HT1080 (cell line): ENCODE measurements at places on chromosomes 5 and 9. TPM values are rescaled to one million over a fixed set of nuclear protein-coding genes. Genes with fewer than 3 reads are reported as not detected.

The PDE6A gene
- total RNA-seq, result not detected in 2 replicates

The TRIP13 gene
- total RNA-seq, result 190 and 220 TPM in 2 replicates

The CNTNAP3B gene
- total RNA-seq, result 4.1 and 4.9 TPM in 2 replicates

The ZNF366 gene
- total RNA-seq, result not detected in 2 replicates

The SKIC3 gene
- total RNA-seq, result 43.0 and 49.4 TPM in 2 replicates

The TMOD1 gene
- 0.53 and 0.58 TPM in 2 replicates for total RNA-seq

The FGF1 gene
- 4.0 and 7.2 TPM in 2 replicates for total RNA-seq

The UGT3A2 gene
- not detected in 2 replicates for total RNA-seq

The SHISAL2B gene
- 0.10 TPM in 1 of 2 replicates, not detected in the other for total RNA-seq

The FBXO10 gene
- total RNA-seq, result 2.9 and 5.9 TPM in 2 replicates

The CCDC171 gene
- 0.77 and 0.80 TPM in 2 replicates for total RNA-seq

The ARL10 gene
- total RNA-seq, result 0.79 and 2.2 TPM in 2 replicates

The ZNF462 gene
- total RNA-seq, result 11.6 and 11.9 TPM in 2 replicates

The PTGS1 gene
- total RNA-seq, result 0.07 and 0.24 TPM in 2 replicates
